ENCODE measurements at places on chromosomes 1 and 21. TPM values are rescaled to one million over a fixed set of nuclear protein-coding genes. Genes with fewer than 3 reads are reported as not detected.

DNA sequence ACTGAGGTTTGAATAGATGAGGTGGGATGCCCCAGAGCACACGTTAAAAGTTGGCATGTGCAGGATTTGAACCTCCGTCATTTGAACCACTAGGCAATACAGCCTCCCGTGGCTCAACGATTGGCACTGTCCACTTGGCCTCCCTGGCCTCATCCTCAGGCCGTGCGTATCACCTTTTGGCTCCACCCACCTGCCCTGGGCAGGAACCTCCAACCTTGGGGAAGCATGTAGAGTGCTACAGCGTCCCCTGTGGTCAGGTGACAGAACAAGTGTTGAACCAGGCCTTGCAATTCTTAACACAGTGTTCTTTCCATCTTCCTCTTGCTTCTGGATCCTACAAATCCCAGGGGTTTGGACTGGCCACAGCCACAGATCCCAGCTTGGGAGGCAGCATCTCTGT is 112.6 kb downstream of the PAX7 start:
- no peak overlapping the region for H3K27ac ChIP-seq
- H3K27me3 ChIP-seq = peaks cover 46% of the 10 kb centered on the region
- H3K4me1 ChIP-seq = no peaks in the 10 kb centered on the region
- no peak overlapping the region for H3K4me3 ChIP-seq

GRCh38 chr1:171220081-171220420 is 28.2 kb upstream of the FMO1 start:
- peak overlapping the region; percentile 77 for H3K4me3 ChIP-seq
- peak overlapping the region; percentile 24 for H3K27ac ChIP-seq
- DNase-seq = no peak
- no peaks in the 10 kb centered on the region for H3K36me3 ChIP-seq
- peaks cover 39% of the 10 kb centered on the region for H3K4me1 ChIP-seq

DNA sequence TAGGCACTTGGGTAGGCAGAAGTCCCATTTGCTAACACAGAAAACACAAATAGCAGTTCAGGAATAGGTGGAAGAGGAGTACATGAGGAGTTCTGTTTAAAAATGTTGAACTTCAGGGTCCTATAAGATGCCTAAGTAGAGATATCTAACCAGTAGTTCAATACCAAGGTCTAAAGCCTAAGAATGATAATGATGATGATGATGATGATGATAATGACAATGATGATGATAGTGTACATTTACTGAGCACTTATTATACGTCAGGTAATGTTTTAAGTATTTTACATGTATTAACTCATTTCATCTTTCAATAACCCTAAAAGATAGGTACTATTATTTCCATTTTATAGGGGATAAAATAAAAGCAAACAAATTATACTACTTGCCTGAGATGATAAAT is 50.1 kb downstream of the GDAP2 start:
- H3K27ac ChIP-seq = no peak overlapping the region
- H3K4me3 ChIP-seq = no peak overlapping the region
- no peak for DNase-seq
- H3K4me1 ChIP-seq = no peaks in the 10 kb centered on the region
- peaks cover 49% of the 10 kb centered on the region for H3K36me3 ChIP-seq

DNA sequence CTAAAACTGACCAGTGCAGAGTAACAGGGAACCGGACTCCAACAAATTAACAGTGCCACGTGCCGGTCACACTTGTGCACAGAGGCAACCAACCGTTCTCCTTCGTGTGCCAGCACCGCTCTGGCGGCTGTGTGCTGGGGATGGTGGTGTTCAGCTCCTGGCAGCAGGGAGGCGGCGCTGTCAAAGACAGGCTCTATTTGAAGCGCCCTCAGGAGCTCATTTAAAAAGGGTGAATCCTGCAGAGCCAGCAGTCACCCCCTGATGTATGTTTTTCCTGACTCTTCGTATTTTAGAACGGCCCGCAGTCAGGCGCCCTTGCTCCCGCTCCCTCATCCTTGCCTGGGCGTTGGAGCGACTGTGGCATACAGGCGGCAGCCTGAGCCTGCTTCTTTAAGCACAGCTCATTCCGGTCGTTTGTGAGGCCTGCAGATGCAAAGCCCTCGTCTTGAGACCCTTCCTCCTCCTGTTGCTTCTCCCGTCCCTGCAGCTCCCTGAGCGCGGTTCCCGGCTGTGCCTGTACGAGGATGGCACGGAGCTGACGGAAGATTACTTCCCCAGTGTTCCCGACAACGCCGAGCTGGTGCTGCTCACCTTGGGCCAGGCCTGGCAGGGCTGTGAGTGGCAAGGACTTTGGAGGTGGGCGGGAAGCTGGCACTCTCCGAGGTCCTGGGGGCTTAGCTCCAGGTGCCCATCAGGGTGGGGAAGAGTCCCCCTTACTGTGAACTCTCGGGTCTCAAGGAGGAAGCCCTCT is 1.1 kb downstream of the DFFB start:
- H3K27ac ChIP-seq = no peak overlapping the region
- DNase-seq = no peak
- peak overlapping the region; percentile 100 for H3K4me3 ChIP-seq
- no peaks in the 10 kb centered on the region for H3K36me3 ChIP-seq

TMEM234 gene
- 35.4 TPM for total RNA-seq

TP73 gene
- total RNA-seq = 1.6 TPM

FAM43B gene
- total RNA-seq = 1.3 TPM
